ENCODE measurements at places on chromosomes 12 and 14. TPM values are rescaled to one million over a fixed set of nuclear protein-coding genes. Genes with fewer than 3 reads are reported as not detected.

KRT77 gene
- total RNA-seq: not detected

NXPH4 gene
- 1.1 TPM for total RNA-seq

SLC38A4 gene
- total RNA-seq: not detected

SLC17A8 gene
- not detected for total RNA-seq

RNFT2 gene
- total RNA-seq: 9.0 TPM

CFAP251 gene
- total RNA-seq: 2.2 TPM

FAIM2 gene
- total RNA-seq: 0.95 TPM

Measured in activated CD4-positive, alpha-beta memory T cell treated with anti-CD3 and anti-CD28 coated beads, Interleukin-2, amount 10 ng/mL, durations not matched to agents 7 days and 5 days (primary cell).